ENCODE measurements at places on chromosomes 13 and 19.

GRCh38 chr13:111575719-111576118 lies 255.3 kb downstream of the TEX29 start:
- no peak for DNase-seq

GRCh38 chr19:49977881-49978280 lies 16.9 kb upstream of the SIGLEC11 start:
- no peak for DNase-seq

GRCh38 chr13:103926118-103926517 lies 859.9 kb upstream of the SLC10A2 start:
- DNase-seq = no peak

DNA sequence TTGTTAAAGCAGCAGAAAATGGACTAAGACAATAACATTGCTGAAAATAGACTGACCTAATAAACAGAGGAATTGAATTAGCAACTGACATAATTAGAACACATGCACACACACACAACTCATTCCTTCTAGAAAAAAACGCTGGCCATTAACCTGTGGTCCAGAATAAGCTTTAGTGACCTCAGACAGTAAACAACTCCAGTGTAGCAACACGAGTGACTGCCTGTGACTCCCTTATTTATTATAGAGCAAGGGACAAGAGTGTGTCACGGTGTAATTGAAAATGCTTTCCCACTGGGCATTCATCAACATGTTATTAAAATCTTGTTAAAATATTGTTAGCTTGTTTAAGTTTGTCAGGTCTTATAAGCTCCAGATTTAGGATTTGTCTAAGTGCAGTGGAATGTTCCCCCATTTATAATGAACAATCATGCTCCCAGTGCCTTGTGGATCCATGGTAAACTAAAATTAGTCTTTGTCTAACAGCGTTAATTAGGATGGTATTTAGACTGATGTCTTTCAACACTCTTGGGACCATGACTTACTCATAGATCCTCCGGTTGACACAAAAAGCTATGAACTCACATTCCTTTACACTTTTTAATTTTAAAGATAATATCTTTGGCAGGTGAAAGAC lies 111.7 kb upstream of the IRS2 start:
- no peak for DNase-seq

GRCh38 chr13:25910991-25911419 lies 140.8 kb downstream of the SHISA2 start:
- DNase-seq = no peak

GRCh38 chr13:109672545-109672944 lies 113.8 kb downstream of the IRS2 start:
- peak; percentile 83 for DNase-seq

GRCh38 chr13:29566206-29566605 lies 29.3 kb downstream of the SLC7A1 start:
- DNase-seq = no peak

- DNase-seq = no peak
Observed at GRCh38 chr19:39419003-39419402, 6.5 kb downstream of the PLEKHG2 start.

- no peak for DNase-seq
Observed at GRCh38 chr13:67143544-67144115, 86.5 kb downstream of the PCDH9 start.

GRCh38 chr13:80586356-80586755 lies 245.4 kb upstream of the SPRY2 start:
- no peak for DNase-seq

DNA sequence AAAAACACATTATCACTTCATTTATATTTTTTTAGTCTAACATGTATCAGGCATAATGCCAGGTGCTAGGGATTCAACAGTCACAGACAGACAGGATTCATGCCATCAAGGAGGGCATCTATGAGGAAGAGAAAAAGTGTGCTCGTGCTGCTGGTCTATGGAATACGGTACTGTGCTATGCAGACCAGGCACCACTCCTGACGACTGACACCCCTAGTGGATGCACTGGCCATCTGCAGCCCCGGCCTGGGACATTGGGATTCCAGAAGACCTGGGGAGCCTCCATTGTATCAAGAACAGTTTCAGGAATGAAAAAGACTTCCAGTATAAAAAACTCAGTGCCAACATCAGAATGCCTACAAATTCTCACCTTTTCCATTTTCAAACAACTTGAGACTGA lies 94.0 kb downstream of the KLF12 start:
- DNase-seq = peak; percentile 25

GRCh38 chr13:33182729-33183128 lies 102.8 kb downstream of the STARD13 start:
- no peak for DNase-seq

DNA sequence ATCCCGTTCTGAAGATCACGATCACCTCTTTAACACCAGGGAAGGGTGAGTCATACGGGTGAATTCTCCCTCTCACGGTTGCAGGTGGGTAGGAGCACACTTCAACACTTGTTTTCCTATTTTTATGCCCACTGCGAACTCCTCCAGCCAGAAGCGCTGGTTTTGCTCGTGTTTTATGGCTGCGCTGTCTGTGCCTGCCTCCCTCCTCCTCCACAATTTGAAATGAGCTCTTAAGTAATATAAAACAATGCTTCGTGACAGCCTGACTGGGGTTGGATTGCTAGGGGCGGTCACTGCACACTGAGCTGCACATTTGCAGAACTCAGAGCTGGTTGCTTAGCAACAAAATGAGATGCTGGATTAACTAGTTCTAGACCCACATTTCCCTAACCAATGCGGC lies 12.9 kb downstream of the CCDC70 start:
- no peak for DNase-seq

- DNase-seq = peak; percentile 11
Observed at GRCh38 chr13:39422845-39423565, 180.0 kb downstream of the LHFPL6 start.

DNA sequence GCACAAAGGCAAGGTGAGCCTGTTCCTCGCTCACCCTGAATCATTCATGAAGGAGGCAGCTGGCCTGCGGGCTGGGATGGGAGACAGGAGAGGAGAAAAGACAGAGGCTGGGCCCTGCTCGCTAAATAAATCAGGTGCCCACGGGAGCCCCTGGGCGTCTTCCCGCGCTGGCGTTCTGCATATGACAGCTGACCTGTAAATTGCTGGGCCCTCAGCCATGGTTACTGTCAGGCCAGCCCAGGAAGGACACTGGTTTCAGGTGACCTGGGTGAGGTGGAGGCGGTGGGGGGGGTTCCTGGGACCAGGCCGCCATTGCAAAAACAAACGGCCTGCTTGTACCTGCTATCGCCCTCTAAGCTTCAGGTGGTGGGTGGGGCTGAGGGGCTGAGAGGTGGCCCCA lies 3.4 kb upstream of the PTBP1 start:
- no peak for DNase-seq

- DNase-seq = peak; percentile 22
Observed at GRCh38 chr13:31485183-31485582, 254.1 kb upstream of the RXFP2 start.

DNA sequence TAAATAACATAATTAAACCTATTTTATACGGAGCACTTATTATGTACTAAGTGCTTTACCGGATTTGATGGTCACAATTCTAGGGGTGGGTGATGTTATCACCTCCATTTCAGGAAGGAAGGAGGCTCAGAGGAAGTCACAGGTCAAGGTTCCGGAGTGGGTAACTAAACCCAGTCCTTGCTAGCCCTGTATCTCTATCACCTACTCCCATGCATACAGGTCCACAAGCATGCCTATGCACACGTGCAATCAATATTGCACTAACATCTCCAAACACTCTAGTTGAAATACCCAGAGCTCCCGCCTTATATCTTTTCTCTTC lies 17.8 kb upstream of the FOSB start:
- no peak for DNase-seq

DNA sequence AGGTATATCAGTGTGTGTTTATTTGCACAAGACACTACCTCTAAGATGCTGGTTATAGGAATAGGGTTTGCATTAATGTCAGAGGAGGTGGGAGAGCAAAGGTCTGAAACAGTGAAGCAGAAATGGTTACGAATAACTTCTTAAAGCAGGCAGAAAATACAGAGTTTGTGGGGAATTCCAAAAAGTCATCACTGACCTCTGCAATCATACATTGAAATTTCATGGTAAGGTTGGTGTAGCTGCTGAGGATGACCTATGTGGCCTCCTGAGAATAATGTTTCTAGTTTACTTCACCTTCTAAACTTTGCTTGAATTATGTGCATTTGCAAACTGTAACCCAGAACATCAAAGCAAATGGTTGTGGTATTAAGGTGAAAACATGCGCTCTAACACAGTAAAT lies 280.1 kb downstream of the PCDH20 start:
- no peak for DNase-seq

DNA sequence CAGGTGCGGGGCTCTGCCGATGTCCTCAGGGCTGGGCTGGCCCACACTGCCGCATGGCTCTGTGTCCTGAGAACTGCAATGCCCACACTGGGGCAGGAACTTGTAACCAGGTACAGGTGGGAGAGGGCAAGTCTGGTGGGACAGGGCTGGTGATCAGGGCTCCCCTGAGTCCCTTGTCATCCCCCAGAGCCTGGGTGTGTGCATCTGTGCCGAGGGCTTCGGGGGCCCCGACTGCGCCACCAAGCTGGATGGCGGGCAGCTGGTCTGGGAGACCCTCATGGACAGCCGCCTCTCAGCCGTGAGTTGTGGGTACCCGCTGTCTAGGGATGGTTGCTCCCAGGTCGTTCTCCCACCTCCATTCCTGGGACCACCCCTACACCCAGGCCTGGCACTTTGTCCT lies 30.5 kb downstream of the MEGF8 start:
- DNase-seq = no peak

- DNase-seq = no peak
Observed at GRCh38 chr13:109707044-109707741, 79.2 kb downstream of the IRS2 start.
